ENCODE measurements at places on chromosomes 3 and 15.

DNA sequence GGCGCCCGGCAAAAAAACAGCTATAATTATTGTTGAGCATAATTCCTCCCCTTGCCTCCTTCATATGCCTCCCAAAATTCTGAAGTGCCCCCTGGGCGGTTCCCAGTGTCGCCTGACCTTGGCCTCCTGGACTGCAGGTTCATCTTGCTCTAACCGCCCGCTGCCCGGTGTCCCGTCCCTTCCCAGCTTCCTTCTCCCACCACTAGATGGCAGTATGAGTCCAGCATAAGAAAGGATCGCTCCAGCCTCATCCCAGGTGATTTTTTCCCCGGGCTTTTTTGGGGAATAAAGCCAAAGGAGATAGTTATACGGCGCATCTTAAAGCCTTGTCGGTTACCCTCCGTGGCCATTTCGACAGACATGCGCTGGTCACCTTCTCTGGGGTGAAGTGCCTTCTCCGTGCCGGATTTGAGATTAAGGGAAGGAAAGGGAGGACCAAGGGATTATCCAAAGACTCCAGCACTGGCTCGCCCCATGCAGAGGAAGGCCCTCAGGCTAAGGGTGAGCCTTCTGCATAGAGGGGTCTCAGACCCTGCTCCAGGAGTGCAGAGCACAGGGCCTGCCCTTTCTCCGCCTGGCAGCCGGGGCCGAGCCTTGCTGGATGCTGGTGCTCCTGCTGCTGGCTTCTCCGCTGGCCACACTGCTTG, 45.8 kb upstream of the TRA2B start:
- no peak for DNase-seq

- DNase-seq = no peak
These were observed 21.1 kb downstream of the CCRL2 start for GRCh38 chr3:46427916-46428833.

- no peak for DNase-seq
These were observed 50.8 kb downstream of the NIPA2 start for GRCh38 chr15:22889146-22889818.

DNA sequence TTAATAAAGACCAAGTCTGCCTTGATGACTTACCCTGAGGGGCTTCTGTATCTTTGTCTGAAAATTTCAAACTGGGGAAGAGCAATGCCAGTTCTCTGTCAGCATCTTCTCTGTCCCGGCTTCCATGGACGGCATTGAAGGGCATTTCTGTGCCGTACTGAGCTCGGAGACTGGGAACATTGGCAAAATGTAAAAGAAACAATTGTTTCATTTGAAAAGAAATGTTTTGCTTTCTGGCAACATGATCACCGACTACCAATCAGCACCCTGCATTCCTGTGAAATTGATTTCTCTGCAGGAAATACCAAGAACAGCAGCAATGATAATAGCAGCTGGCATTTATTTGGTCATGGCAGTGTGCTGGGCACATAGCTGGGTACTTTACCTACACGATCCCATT, 26.2 kb downstream of the NME9 start:
- DNase-seq = no peak

DNA sequence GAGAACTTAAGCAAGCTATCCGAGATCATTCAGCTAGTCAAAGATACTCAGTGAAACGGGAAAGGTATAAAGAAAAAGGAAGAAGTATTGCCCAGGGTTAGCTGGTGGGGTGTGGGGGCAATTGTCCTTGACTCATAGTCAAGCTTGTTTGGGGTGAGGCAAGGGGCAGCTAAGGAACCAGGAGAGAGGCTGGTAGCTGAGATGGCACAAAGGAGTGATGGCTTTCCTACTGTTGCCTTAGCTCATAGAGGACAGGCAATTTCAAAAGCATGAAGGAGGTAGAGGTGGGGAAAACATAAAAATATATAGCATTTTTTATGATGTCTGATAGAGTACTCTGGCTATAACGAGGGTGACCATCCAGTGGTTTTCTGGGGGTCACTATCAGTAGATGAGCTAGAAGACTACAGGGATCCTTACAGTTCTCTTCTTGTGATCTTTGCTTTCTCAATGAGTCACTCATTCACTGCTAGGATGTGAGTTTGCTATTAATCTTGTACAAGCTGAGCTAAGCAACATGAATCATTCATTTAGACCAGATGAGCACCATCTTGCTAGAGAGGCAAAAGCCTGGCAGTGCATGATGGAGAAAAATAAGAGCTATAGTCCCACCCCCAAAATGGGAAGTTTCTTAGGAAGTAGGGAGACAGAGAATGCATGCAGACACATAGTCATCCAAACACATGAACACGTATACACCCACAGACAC, 207.1 kb upstream of the PFN2 start:
- no peak for DNase-seq

DNA sequence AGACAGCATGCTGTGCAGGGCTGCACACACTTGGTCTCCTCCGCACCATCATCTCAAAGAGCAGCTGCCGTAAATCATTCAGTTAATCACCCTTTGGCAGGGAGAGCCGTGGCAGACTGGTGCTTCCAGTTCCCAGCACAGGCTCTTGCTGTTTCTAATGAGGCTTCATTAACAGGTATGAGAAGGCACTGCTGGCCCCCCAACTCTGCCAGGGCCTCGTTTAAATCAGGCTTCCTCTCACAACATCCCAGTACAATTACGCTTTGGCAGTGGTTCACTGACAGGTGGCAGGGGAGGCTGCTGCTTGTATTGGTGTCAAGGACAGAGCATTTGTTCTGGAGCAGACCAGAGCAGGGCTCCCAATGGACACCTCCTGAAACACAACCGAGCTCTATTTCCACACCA, 77.1 kb downstream of the BFSP2 start:
- DNase-seq = no peak

- DNase-seq = no peak
These were observed 142.7 kb upstream of the ATP11B start for GRCh38 chr3:182650568-182651128.

DNA sequence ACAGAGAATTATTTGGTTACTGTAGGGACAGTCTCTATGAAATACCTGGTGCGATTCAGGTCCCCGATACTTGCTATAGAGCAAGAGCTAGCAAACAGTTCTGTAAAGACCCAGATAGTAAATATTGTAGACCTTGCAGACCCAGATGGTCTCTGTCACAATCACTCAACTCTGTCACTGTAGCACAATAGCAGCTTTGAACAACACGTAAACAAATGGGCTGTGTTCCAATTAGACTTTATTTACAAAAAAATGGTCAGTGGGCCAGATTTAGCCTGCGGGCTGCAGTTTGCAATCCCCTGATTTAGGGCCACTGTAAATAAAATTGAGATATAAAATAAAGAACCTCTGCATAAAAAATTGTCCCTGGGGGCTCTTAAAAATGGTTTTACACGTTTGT, 127.7 kb downstream of the SV2B start:
- no peak for DNase-seq

GRCh38 chr15:52466134-52466701, 62.5 kb downstream of the MYO5A start:
- peak; percentile 21 for DNase-seq

DNA sequence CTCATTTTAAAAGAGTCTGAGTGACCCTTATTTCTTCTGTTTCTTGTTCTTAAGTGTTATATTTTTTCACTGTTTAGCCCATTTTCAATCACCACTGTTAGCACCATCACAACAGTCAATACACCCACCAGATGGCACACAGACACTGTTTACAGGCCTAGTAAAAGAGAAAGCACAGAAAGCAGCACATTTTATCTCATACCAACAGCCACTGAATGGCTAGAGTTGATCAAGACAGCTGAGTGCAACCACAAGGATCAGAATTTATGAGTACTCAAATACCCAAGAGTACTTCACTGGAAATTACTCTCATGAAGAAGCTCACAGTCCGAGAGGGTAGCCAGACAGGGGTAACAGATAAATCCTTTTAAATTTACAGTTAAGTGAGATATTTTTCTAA, 127.0 kb downstream of the TFDP2 start:
- no peak for DNase-seq

- DNase-seq = no peak
These were observed 69.8 kb downstream of the CPN2 start for GRCh38 chr3:194281306-194281705.
